ENCODE measurements at places on chromosomes 12 and 14. TPM values are rescaled to one million over a fixed set of nuclear protein-coding genes. Genes with fewer than 3 reads are reported as not detected.
A peak's percentile ranks its signal among the peaks of the same experiment; 100 is the strongest.

SBNO1 gene
- total RNA-seq, result 26.6 TPM

SERPINA10 gene
- not detected for total RNA-seq

- DNase-seq, result no peak
Observed at GRCh38 chr12:3119192-3119755, 42.1 kb downstream of the TSPAN9 start.

CDKN3 gene
- 8.0 TPM for total RNA-seq

DNA sequence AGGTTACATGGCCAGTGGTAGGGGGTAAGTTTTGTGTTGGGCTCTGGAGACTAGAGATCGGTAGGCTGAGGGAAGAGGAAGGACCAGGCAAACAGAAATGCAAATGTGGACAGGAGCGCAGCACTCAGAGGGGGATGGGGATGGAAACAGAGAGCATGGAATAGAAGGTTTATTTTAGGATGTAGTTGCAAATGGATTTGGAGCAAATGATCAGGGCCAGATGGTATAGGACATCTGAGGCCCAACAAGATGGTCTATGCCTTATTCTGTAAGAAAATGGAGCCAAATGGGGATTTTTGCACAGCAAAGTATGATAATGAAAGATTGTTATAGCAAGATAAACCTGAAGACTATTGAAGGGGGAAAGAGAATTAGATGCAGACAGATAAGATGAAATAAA lies 102.5 kb upstream of the PTPRB start:
- DNase-seq, result no peak

GRCh38 chr12:20369305-20370013 lies 1.1 kb downstream of the PDE3A start:
- DNase-seq, result peak; percentile 80

GRCh38 chr12:12774791-12775190 lies 10.7 kb upstream of the APOLD1 start:
- no peak for DNase-seq

- no peak for DNase-seq
Observed at GRCh38 chr14:56087671-56088471, 30.3 kb upstream of the PELI2 start.

GRCh38 chr14:85554106-85554505 lies 24.2 kb downstream of the FLRT2 start:
- DNase-seq, result no peak

- no peak for DNase-seq
Observed at GRCh38 chr12:107458163-107458562, 227.4 kb upstream of the PWP1 start.

VIPAS39 gene
- total RNA-seq, result 14.8 TPM

DNA sequence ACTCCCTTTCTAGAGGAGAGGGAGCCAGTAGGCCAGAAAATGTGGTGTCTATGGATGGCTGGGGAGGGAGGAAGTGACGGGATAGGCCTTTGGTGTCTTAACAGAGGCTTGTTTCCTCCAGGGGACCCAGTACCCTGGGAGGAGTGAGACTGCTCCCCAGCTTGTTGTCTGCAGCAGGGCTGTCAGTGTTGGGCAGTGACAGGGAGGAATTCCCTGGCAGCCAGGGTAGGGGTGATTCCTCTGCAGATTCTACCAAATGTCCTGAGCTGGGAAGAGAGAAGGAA lies 64.0 kb downstream of the GALNT16 start:
- no peak for DNase-seq

RERGL gene
- 5.4 TPM for total RNA-seq

DNA sequence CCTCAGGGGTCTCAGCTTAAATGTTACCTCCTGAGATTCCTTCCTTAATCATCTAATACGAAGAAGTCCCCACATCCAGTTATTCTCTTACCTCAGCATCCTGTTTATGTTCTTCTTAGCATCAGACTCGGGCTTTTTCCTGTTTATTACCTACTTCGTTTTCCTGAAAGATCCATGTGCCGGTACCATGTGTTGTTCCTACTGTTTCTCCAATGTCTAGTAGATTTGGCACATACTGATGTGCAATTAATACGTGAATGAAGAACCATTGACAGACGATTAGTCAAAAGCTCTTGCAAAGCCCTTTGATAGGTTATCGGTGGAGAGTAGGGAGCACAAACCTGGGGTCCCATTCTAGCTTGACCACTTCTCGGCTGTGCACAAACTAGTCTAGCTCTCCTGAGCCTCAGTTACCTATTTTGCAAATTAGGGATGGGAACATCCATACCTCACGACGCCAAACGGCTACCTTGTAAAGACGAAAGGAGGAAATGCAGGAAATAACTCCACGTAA lies 735 bp upstream of the MAPKAPK5 start:
- DNase-seq, result no peak

DNA sequence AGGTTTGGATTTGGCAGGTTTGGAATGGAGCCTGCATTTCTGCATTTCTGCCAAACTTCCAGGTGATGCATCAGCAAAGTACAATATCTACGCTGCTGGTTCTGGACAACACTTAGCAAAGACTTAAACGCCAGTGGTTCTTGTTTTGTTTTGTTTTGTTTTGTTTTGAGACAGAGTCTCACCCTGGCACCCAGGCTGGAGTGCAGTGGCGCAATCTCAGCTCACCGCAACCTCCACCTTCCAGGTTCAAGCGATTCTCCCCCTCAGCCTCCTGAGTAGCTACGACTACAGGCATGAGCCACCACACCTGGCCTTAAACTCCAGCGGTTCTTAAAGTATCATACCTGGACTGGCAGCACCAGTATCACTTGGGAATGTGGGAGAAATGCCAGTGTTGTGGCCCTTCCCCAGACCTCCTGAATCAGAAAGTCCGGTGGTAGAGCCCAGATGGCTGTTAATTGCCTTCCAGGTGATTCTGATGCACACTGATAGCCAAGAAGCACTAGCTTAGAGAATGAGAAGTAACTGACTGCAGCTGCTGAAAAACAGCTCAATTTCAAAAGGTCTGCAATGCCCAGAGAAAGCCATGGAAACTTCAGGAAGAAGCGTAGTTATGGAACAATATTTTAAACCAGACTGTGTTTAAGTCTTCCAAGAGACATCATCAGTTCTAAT lies 114.8 kb upstream of the FOXN3 start:
- DNase-seq, result no peak

PCBP2 gene
- total RNA-seq, result 609 TPM

All from suprapubic skin (tissue), 4 donors.